EH (cell line): ENCODE measurements at places on chromosomes 1 and 21.
A peak's percentile ranks its signal among the peaks of the same experiment; 100 is the strongest.

DNA sequence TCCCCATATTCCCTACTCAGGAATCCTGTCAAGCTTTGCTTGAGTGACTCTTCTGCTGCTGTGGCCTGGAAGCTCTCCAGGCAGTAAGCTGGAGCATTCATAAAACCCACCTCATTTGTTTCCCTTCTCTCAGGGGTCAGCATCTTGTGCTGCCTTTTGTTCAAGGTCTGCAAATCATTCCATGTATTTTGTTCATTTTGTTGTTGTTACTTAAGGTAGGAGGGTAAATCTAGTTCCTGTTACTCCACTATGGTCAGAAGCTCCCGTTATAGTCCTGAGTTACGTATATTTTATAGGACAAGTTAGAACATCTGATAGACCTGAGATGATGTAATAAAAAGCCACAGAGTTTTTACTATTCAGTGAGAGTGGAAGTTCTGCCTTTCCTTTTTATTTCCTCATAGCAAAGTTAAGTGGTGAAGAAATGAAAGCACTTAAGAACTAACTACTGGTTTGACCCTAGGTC, 9.9 kb downstream of the SYNJ1 start:
- peak; percentile 18 for DNase-seq

GRCh38 chr21:44063151-44063912, 43.9 kb upstream of the PWP2 start:
- DNase-seq, result no peak

DNA sequence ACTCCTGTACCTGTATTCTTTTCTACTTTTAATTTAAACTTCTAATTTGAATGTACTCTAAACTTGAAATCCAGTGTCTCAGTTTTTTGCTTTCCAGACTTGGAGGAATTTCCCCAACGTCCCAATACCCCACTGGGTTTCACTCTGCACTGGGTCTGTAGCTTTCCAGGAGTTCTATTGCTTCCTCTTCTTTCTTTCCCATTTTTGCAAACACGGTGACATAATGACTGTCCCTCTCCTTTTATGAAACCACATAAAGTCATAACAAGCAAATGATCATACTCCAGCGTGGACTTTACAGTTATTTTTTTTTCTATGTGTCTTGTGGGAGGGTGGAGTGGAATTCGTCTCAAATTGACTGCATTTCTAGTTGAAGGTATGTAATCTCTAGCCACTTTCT, 97.1 kb downstream of the FASLG start:
- no peak for DNase-seq

DNA sequence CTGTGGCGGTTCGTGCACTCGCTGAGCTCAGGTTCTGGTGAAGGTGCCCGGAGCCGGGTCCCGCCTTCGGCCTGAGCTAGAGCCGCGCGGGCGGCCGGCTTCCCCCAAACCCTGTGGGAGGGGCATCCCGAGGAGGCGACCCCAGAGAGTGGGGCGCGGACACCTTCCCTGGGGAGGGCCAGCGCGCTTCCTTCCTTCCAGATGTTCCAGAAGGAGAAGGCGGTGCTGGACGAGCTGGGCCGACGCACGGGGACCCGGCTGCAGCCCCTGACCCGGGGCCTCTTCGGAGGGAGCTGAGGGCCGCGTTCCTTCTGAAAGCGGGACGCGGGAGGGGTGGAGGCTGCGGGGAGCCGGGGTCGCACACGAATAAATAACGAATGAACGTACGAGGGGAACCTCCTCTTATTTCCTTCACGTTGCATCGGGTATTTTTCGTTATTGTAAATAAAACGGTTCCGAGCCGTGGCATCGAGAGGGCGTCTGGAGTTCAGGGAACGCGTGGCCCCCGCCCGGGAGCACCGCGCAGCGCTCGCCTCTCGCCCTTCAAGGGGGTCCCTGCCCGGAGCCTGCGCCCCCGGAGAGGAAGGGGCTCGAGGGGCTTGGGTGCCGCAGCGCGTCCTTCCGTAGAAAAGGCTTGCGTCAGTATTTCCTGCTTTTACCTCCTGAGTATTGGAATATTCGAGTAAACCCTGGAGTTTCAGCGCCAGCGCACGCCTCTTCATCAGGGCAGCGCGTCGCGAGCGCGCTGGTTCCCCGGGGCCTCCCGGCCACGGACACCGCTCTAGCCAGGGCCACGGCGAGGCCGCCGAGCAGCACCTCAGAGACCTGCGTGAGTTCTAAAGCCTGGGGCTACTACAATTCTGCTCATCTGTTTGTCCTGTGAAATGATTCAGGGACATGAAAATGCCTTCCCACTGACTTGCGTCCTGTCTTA, 11.5 kb downstream of the YBEY start:
- DNase-seq, result peak; percentile 33

GRCh38 chr1:248842781-248843331, 4.8 kb downstream of the ZNF672 start:
- no peak for DNase-seq

- DNase-seq, result no peak
Measured at GRCh38 chr21:31221043-31221442, 123.0 kb downstream of the TIAM1 start.

- DNase-seq, result no peak
Measured at GRCh38 chr1:18583326-18583941, 47.2 kb upstream of the PAX7 start.

GRCh38 chr1:241460098-241460873, 59.3 kb downstream of the FH start:
- no peak for DNase-seq

DNA sequence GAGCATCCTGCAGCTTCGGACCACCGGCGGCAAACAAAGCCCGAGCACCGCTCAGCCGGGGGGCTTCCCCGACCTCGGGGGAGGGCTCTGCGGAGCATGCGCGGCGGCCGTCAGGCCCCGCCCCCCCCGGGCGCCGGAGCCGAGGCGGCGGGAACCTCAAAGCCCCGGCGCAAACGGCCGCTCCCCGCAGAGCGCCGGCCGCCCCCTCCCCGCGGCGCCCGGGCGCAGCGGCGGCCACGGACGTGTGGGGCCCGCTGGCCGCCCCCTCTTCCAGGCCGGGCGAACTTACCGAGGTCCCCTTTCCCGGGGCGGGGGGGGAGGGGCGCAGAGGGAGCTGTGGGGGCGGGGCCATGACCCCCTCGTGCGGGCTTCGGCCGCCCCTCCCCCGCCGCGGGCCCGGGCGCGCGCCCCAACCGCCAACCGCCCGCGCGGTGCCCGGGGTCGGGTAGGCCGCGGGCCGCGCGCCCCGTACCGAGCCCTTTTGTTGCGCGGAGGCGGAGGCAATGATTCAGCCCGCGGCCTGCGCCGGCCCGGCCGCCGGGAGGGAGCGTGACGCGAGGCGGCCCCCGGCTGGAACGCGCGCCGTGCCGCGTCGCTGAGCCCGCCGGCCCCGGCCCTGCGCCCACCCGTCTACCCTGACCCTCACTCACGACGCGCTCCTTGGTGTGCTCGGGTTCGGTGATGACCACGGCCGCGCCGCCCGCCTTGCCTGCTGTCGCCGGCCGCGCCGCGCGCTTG, 1.7 kb downstream of the RCC2 start:
- peak; percentile 52 for DNase-seq

DNA sequence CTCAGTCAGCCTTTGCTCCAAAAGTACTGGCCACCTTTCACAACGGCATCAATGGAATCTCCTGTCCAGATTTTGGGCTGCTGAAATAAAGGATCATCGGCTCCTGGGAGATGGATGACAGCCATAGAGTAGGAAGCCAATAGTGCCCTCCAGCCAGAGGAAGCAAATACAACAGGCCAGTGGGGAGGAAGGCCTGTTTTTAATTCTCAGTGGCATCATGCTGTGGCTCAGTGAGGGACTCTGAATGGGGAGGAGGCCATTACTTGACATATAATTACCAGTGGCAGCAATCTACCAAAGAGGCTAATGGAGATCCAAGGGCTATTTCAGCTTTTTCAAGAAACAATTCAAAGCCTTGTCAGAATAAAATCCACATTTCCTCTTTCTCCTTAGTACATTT, 26.7 kb downstream of the COLGALT2 start:
- no peak for DNase-seq

- DNase-seq, result peak; percentile 28
Measured at GRCh38 chr1:235052067-235053008, 76.3 kb downstream of the TOMM20 start.
